Ovary (tissue), 10 donors: ENCODE measurements at places on chromosomes 1 and 21.

DNA sequence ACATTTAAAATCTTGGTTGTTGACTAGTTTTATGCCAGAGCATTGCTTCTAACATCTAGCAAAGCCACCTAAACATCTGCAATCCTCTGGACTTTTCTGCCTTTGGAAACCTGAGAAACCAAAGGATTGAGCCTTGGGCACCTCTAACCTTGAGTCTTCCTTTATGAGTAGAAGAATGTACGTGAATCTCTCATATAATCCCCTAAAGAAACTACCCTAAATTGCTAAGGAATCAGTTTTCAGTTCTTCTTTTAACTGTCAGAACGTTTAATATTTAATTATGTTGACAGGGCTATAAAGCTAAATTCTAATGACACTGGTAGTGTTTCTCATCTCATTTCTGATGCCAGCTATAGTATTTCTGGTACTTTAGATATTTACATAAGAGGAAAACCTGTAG, 997.3 kb downstream of the AMY1C start:
- DNase-seq: no peak

DNA sequence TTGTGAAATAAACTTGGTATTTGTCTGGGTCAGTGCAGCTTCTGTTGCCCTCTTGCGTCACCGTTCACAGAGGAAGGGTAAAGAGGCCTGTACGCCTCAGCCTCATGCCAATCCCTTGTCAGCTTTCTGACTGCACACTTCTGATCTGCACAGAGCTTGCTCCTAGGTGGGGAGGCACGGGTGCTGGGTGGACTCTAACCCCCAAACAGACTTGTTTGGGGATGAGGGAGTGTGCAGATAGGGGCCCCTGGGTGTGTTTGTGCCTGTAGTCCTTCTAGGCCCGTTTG, 803 bp upstream of the B4GALT2 start:
- no peak for DNase-seq

DNA sequence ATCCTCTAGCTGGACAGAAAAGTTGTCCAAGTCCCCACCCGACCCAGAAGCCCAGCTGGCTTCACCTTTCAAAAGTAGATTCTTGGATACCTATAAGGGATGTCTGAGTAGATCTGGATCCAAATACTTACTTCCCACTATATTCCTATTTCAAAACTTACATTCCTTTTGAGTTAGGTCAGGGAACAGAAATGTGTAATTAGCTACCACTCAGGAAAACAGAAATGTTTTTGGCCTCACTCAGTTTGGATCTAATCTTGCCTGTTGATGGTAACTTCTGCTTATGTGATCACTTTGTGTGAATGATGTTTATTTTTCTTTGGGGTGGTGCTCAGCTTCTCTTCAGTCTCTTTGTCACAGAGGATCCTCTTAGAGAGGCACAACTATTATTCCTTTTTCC, 814.4 kb upstream of the RGS18 start:
- DNase-seq: no peak

DNA sequence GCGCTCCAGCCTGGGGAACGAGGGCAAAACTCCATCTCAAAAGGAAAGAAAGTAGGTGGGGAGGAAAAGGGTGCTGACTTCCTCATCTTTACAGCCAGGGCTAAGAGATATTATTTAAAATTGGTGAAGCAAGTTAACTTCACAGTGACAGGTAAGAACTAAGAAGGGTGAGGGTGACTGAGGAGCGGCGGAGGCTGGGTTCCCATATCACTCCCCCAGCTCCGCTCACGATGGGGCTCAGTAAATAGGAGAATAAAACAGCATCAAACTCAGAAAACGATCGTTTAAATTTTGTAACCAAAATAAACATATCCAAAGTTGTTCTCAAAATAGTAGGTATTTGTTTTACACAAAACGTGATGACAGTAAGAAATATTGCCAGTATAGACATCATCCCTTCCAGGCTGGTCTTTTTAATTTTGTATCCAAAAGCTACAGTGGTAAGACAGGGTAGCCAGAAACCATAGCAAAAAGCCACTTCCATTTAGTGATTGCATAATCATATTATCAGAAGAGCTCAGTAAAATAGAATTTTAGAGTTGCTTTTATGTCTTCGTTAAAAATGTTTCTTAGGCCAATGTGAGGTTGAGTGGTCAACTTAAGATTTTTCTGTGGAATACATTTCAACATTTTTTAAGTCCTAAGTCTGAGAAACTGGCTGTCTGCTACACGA, 26.2 kb upstream of the ADARB1 start:
- no peak for DNase-seq

- DNase-seq: no peak
These were observed 114.0 kb downstream of the KCNN3 start for GRCh38 chr1:154755858-154756730.

GRCh38 chr1:115473986-115474565, 136.0 kb upstream of the NGF start:
- no peak for DNase-seq

GRCh38 chr1:58886611-58887010, 102.8 kb upstream of the JUN start:
- DNase-seq: no peak

- no peak for DNase-seq
These were observed 1.5 kb downstream of the TMEM63A start for GRCh38 chr1:225880636-225881035.

DNA sequence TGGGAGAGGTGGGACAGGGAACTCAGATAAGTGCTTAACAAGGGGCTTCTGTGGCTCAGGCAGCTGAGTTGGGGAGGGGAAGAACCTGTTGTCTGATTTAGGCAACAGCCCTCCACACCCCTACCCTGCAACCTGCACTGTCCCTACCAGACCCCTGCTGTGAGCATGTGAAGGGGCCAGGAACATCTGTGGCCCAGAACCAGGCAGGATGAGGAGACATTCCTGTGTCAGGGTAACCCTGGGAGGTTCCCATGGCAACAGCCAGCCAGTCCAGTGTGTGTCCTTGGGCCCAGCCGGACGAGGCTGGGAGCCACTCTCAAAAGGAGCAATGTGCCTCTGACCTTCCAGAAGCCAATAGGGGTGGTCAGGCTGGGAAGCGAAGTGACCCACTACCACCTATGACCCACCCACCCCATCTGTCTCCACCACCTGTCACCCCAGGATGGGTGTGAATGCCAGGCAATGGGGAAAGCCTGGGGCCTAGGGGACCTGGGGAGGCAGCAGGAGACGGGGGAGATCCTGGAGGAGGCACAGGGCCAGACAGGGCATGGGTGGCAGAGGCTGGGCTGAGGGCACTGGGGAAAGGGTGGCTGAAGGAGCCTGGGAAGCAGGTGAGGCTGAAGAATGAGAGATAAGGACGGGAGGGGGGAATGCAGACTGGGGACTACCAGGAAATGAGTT, 5.0 kb upstream of the PMVK start:
- DNase-seq: peak; percentile 86

DNA sequence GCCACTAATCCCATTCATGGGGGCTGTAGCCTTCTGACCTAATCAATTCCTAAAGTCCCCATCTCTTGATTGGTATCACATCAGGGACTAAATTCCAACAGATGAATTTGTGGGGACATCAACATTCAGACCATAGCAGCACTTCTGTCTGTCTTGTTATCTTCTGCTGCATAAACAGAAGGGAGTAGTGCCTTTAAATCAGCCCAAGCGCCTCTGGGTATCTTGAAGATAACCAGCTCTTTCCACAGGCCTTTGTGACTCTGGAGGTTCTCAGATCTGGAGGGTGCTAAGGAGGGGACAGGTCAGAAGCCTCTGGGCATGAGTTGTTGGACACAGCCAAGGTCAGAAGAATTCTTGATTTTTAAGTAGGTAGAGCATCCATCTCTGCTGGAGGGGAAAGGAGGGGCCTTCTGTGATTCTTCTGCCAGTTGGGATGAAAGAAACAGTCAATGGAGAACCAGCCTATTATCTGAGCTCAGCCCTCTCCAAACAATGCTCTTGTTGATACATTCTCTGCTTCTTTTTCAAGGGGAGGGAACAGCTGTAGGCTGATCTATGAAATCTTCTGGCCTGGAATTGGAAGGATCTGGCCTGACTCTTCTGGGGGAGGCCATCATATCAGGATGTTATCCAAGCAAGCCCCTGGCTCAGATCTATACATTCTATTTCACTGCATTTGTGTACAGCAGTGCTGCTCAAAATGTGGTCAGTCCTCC, 31.3 kb upstream of the LRIG2 start:
- no peak for DNase-seq

DNA sequence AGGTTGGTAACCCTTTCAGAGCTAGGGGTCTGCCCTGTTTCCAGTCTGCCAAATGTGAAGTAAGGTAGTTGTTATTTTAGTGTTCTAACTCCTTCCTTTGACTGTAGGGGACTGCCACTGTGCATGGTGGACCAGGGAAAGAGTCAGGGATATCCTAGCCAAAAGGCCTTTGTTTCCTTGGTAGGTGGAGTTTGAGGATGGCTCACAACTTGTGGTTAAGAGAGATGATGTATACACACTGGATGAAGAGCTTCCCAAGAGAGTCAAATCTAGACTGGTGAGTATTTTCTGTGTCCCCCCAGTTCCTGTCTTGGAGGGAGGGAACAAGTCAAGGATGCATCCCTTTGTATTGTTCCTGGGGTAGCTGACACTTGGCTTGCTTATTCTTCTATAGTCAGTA, 3.5 kb upstream of the ST3GAL3 start:
- no peak for DNase-seq

DNA sequence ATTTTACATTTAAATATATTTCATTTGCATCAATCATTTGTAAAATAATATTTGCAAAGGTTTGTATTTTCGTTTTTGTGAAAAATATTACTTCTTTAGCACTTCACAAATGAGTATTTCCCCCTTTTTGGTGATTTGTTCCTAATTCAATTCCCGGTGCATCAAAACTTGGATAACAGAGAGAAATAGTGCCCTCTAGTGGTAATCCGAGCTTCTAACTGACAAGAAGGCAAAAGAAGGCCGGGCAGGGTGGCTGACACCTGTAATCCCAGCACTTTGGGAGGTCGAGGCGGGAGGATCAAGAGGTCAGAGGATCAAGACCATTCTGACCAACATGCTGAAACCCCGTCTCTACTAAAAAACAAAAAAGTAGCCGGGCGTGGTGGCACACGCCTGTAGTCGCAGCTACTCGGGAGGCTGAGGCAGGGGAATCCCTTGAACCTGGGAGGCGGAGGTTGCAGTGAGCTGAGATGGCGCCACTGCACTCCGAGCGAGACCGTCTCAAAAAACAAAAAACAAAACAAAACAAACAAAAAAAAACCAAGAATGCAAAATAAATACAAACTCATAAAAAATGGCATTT, 137.7 kb downstream of the COL11A1 start:
- DNase-seq: no peak

- no peak for DNase-seq
These were observed 1.7 kb downstream of the COL8A2 start for GRCh38 chr1:36123356-36123755.

GRCh38 chr21:31634993-31635392, 24.5 kb upstream of the SOD1 start:
- no peak for DNase-seq

DNA sequence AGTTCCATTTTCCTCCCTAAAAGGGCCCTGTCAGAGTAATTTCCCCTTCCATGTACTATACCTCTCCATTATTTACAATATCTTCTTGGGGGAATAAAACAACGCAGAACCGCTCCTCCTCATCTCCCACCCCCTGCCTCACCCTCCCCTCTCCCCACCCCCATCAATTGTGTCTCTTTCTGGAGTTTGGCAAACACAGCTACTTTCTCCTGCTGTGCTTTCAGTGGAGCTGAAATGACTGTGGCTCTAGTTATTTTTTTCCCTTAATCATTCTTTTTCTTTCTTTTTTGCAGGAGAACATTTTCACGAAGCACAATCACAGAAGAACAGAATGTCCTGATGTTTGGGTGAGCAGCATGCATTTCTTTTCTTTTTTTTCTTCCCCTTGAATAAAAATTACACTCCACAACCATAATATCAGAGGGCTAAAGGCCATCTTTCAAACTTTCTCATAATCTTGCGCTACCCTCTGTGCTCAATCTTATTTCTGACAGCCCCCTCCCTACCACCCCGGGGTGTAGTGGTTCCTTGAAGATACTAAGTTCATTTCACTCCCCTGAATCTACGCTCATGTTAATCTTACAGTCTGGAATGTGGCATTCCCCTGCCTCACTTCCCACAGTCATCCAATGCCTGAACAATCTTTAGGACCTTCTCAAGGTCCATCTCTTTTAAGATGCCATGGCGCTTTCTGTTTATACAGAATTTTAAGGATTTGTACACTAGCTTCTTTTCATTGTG, 8.8 kb upstream of the PLXNA2 start:
- DNase-seq: no peak

GRCh38 chr1:242243472-242243871, 244.6 kb upstream of the MAP1LC3C start:
- DNase-seq: no peak

DNA sequence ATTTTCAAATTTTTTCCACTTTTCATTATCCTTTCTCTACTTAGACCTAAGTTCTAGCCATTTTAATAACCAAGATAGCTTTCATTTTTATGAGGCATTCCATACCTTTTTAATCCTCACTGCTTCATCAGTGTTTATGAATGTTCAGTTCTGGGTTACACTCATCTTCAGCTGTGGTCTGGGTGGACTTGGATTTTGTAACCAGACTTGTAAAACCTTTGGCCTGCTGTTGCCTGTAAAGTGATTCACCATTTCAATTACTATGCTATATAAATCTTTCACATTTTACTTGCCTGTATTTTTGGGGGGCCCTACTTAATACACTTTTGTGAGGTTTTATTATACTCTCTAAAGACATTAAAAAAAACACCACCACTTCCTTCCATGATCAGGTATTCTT, 46.2 kb downstream of the USP25 start:
- DNase-seq: no peak

DNA sequence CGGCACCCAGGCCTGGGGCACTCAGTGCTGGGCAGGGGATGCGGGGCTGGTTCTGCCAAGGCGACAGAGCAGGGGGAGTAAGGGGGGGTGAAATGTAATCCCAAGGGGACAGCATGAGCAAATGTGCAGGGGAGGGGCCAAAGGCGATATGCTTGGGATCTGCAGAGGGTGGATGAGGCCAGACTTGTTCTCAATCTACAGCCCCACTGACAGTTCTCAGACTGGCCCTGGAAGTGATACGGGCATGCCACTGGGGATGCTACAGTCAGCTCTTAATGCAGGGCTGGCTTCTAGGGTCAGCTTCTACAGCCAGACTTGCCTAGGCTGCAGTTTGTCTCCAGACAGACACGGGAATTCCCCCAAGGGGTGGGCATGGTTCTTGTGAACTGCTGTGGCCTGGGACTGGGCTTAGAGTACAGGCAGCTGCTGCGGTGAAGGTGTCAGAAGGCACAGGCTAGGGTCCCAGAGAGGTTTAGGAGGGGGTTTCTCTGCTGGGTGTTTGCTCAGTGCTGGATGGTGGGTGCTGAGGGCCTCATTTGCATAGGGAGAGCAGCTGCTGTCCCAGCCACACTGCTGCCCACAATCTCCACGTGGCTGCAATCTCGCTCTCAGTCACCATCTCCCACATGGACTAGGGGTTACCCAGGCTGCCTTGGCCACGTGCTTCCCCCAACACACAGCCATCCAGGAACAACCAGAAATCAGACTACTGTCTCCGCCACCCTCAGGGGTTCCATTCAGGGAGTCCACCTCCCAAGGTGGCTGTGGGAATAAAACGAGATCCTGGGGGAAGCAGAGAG, 190.1 kb downstream of the HIVEP3 start:
- no peak for DNase-seq

DNA sequence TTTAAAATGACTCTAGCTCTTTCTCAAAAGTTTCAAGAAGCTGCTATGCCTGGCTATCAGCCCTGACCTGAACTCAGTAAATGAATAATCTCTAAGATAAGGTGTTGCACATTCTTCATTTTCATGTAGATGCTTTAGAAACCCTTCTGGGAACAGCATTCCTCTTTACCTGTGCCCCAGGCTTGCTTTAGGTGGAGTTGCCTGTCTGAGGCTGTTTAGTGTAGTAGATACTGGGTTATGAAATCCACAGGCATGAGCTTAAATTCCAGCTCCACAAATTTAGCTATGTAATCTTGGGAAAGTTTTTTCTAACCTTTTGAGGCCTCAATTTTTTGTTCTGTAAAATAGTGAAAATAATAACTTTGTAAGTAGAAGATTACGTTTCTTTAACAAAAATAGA, 41.6 kb downstream of the ATP6V1G3 start:
- no peak for DNase-seq
